ENCODE measurements at places on chromosomes 4 and X.

DNA sequence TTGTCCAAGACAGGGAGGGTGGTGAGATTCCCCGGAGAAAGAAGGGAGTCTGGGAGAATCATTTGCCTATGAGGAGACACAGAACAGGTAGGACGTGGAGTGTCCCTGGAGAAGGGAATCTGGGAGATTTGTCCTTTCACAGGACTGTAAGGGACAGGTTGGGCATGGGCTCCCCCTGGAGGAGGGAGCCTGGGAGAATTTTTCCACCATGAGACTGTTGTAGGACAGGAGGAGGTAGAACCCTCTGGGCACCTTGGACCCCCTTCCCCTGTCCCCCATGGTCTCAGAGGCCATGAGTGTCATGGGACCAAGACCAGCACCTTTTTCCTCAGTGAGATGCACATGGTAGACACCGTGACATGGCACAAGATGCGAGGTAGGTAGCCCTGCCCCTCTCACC lies 2.8 kb downstream of the PORCN start:
- DNase-seq: no peak

GRCh38 chr4:113733685-113734084 lies 27.9 kb downstream of the CAMK2D start:
- DNase-seq: no peak

GRCh38 chrX:9352243-9352642 lies 112.6 kb upstream of the TBL1X start:
- DNase-seq: no peak

GRCh38 chrX:78754917-78755316 lies 7.4 kb downstream of the LPAR4 start:
- no peak for DNase-seq

- DNase-seq: no peak
Measured at GRCh38 chrX:48752498-48752897, 9.0 kb upstream of the GLOD5 start.

DNA sequence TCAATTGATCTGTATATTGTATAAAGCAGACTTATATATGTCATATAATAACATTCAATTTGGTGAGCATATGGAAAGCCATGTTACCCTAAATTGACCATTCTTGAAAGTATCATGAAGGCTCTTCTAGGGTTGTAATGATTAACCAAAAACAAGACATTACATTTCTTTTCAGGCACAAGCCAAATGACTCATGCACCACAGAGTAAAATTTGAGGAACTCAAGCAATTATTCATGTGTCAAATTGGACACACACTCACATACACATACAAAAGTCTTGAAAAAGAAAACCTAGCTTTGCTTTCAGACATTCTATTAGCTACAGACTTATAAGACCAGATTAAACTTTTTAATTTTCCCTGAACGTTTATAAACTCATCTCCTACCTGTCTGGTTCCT lies 146.5 kb upstream of the PCDH18 start:
- DNase-seq: no peak

DNA sequence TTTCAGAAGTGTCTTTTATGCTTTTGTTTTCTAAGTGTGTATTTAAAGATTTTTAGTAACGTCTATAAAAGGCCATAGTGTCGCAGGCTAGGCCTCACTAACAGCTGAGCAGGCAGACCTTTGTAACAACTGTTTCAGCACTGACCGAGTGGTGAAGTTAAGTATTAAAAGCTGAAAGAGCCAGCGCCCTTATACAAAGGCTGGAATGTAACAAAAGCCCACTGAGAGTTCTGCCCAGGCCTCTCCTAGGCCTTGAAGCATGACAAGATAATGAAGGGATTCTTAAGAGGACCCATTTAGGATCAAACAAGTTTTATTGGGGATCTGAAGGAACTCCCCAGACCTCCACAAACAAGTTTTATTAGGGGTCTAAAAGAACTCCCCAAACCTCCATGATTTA lies 722.5 kb upstream of the PRKX start:
- no peak for DNase-seq

- no peak for DNase-seq
Measured at GRCh38 chr4:8837181-8837841, 34.3 kb downstream of the HMX1 start.

GRCh38 chr4:82639971-82640370 lies 78.2 kb upstream of the TMEM150C start:
- no peak for DNase-seq

DNA sequence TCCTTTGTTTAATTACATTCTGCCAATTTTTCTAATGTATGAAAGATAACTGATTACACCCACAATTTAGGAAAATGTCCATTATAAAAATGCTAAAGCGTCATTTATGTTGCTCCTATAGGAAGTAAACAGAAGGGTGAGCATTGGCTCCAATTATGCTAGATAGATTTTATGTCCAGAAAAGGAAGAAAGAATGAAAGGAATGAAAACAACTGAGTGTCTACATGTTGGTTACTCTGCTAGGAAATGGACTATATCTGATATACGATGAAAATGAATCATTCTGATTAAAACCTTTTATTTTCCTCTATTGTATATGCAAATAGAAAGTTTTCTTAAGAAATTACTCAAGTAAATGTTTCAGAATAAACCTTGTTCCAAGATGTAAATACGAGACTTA lies 1.6 kb downstream of the ENAM start:
- DNase-seq: no peak
